Activated naive CD8-positive, alpha-beta T cell treated with anti-CD3 and anti-CD28 coated beads, Interleukin-2, amount 10 ng/mL, durations not matched to agents 7 days and 5 days (primary cell): ENCODE measurements at places on chromosomes 1 and 21.

GRCh38 chr1:239185245-239185619, 201.1 kb upstream of the CHRM3 start:
- DNase-seq = no peak

DNA sequence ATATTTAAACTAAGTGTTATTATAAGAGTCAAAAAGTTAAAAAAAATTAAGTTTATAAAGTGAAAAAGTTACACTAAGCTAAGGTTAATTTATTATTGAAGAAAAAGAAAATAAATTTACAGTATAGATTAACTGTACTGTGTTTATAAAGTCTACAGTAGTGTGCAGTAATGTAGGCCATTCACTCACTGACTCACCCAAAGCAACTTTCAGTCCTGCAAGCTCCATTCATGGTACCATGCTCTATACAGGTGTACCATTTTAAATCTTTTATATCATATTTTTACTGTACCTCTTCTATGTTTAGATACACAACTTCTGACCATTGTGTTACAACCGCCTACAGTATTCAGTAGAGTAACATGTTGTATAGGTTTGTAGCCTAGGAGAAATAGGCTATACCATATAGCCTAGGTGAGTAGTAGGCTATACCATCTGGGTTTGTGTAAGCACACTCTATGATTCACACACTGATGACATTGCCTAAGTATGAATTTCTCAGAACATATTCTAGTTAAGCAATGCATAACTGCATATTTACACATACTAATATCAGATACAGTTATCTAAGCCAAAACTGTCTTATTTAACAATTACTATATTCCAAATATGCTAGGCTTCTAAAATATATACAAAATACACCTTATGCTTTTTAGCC, 80.6 kb upstream of the GFI1 start:
- DNase-seq = no peak

DNA sequence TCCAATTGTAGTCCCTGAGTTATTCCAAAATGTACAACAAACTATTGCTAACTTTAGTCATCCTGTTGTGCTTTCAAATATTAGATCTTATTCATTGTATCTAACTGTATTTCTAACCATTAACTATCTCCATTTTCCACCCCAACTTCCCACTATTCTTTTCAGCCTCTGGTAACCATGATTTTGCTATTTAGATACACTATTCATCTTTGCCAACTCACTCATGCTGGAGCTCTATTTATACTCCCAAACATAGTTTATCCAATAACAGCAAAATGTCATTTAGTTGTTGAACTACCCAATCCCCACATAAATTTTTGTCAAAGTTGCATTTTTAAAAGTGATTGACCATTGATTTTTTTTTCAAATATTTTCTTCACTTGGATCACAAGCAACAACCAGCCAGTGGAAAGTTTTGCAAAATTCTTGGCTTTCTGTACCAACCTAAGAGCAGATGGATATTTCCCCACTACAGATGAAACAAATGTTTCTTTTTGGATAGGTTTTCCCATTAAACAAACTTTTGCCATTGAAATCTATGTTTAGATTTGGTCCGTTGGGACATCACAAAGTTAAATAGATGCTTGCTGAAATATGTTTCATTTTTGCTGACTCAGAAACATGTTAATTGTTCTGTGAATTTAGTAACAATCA, 866.0 kb downstream of the LTN1 start:
- DNase-seq = no peak

GRCh38 chr1:176843352-176844297, 320.9 kb downstream of the ASTN1 start:
- no peak for DNase-seq

DNA sequence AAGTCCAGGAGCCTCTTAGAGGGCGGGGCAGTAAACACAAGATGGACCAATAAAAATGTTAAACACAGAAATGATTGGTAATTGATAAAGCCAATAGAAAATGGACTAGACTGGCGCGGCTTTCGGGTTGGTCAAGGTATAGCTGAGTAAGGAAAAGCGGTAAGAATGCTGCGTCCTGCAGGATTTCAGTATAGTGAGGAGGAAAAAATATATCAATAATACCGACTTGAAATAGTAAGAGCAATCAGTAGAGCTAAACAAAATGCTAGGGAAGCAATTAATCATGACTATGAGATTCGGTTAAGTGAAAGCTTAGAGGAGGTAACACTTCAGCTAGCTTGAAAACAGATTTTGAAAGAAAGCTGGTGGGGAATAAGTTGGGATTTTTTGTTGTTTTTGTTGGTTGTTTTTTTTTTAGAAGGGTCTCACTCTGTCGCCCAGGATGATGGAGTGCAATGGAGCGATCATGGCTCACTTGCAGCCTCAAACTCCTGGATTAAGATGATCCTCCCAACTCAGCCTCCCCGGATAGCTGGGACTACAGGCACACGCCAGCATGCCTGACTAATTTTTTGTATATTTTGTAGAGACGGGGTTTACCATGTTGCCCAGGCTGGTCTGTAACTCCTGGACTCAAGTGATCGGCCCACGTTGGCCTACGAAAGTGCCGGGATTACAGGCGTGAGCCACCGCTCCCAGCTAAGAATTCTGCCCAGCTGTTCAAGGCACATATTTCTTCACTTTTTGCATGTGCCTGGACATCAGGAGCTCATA, 711 bp upstream of the TESK2 start:
- no peak for DNase-seq

- no peak for DNase-seq
Measured at GRCh38 chr1:201726700-201727099, 102.3 kb upstream of the IPO9 start.

GRCh38 chr1:65164633-65165032, 16.6 kb downstream of the AK4 start:
- no peak for DNase-seq

DNA sequence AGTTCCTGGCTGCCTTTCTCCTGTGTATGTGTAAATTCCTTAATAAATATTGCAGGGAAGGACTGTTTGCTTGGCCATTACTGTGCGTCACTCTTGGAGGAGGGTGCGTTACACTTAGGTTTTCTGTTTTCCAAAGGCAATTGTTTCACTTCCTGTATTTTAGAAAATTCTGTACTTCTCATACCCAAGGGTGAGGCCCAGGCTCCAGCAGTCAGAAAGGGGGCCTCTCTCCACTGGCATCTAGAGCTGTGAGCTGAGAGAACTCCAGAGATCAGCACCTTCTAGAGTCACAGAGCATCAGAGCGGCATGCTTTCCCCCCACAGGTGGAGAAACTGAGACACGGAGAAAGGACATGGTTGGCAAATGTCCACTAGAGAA, 27.0 kb upstream of the ZFP69B start:
- DNase-seq = no peak

DNA sequence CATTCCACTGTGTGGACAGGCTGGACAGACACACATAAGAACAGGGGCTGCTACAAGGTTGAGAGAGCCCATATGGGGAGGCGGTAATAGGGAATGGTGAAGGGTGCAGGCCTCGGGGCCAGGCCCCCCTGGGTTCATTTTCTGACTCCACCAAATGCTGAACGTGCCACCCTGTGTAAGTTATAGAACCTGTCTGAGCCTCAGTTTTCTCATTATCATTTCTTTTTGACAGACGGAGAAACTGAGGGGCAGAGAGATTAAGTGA, 569.5 kb downstream of the PTPRU start:
- DNase-seq = no peak

- DNase-seq = no peak
Measured at GRCh38 chr1:40711465-40712404, 20.2 kb downstream of the NFYC start.

- no peak for DNase-seq
Measured at GRCh38 chr21:44434936-44435635, 20.2 kb upstream of the LRRC3 start.

- no peak for DNase-seq
Measured at GRCh38 chr1:213127074-213127473, 76.0 kb downstream of the RPS6KC1 start.

DNA sequence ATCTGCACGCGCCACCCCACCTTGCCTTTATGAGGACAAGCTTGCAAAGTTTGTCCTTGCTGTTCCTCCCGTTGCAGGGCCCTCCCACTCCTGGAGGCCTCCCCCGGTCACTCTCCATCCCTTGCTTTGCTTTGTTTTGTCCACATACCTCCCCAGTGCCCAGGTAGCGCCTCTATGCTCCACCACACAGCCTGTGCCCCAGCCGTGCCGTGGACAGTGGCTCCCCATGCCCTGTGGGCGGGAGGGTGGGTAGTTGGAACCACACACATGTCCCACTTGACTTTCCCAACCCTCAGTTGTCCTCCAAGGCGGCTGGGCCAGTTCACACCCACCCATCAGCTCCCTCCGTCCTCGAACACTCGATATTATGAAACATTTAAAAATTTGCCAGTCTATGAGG, 24.6 kb downstream of the SLX9 start:
- DNase-seq = no peak

GRCh38 chr1:8665833-8666232, 151.6 kb downstream of the RERE start:
- no peak for DNase-seq

GRCh38 chr1:150212070-150212469, 23.8 kb downstream of the ANP32E start:
- DNase-seq = no peak

DNA sequence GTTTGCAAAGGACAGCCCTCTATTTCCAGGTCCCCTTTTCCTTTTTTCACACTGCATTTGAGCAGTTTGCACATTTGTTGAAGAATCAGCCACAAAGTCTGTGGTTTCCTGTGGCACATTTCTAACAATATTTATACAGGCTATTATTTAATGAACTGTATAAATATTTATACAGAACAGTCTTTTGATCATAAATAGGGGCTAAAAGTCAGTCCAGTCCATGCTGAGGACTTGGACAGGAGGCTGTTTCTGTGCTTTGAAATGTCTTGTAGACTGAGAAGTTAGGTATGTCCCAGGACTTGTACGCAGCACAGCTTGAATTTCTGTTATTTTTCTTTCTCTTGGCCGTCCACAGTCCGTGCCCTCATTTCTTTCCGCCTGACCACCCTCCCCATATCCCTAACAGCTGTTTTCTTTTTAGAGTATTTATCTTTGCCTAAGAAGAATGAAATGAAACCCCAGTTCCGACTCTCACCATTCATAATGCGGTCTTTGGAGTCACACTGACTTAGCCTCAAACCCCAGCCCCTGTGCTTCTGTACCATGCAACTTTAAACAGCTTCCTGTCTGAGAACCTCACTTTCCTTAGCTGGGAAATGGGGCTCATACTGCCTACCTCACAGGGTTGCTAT, 19.7 kb downstream of the FGGY start:
- no peak for DNase-seq

GRCh38 chr1:28516518-28516956, 10.7 kb downstream of the RCC1 start:
- no peak for DNase-seq

- no peak for DNase-seq
Measured at GRCh38 chr21:18869104-18869503, 465.5 kb upstream of the TMPRSS15 start.

GRCh38 chr1:15344800-15345704, 64.6 kb upstream of the EFHD2 start:
- no peak for DNase-seq

DNA sequence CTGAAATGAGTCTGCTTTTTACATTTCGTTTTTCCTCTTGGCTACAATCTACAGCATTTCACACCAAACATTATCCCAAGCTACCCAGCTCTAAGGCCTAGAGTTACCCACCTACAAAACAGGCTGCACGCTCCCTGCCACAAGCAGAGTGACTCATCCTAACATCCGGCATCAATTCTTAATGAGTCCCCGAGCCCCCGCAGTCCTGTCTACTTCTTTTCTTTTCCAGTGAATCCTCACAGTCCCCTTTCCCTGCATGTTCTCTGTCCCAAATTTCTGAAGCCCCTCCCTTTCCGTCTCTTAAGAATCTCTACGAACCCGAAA, 650 bp downstream of the PCNX2 start:
- no peak for DNase-seq

GRCh38 chr1:203629507-203630082, 3.0 kb downstream of the ATP2B4 start:
- peak; percentile 69 for DNase-seq

GRCh38 chr1:109151146-109151990, 37.5 kb downstream of the ELAPOR1 start:
- no peak for DNase-seq

DNA sequence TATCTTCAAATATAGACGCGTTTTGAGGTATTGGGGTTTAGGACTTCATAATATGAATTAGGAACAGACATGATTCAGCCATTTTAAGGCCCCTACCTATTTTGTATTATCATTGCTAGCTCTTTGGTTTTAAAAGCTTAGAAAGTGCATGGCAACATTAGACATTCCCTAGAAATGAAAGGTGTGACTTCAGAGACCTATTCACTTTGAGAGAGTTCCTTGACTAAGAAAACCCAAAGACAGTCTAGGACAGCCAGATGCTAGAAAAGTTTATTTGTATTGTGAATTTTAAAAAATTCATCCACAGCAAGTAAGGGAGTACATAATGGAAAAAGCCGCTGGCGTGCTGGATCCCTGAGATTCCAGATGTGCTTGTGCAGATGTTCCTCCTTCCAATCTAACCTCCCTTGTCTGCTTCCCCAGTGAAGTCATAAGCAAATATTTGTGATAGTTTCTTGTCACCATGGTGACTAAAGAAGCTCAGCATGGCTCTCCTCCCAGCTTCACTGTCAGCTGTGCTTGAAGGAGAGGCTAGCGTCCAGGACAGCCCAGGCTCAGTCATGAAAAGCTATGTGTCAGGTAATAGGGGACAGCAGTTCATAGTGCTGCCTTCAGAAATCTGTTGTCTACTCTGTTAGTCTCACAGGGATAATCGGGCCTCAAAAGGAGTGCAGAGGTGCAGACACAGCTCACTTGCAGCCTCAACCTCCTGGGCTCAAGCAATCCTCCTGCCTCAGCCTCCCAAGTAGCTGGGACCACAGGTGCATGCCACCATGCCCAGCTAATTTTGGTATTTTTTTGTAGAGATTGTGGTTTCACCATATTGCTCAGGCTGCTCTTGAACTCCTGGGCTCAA, 34.8 kb downstream of the KPNA6 start:
- DNase-seq = no peak

DNA sequence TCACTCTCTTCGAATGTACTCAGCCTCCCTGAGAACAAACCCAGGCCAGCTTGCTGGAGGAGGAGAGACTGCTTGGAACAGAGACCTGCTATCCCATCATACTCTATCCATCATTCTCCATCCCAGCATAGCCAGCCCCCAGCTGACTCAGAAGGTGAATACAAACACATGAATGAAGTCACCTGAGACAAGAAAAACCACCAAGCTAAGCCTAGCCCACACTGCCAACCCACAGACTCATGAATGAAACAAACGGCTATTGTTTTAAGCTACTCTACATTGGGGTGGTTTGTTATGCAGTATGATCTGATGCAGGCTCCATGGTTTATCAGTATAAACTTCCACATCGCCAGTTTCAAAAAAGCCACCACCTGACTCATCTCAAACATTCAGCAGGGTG, 395.6 kb downstream of the SETD4 start:
- no peak for DNase-seq

- DNase-seq = no peak
Measured at GRCh38 chr1:15900662-15901279, 53.3 kb downstream of the SPEN start.

- DNase-seq = no peak
Measured at GRCh38 chr1:79839882-79840281, 833.4 kb upstream of the ADGRL4 start.

- no peak for DNase-seq
Measured at GRCh38 chr1:235902677-235903542, 36.2 kb upstream of the LYST start.
